NAMALWA (cell line): ENCODE measurements at places on chromosomes 2 and 18.

GRCh38 chr2:197952540-197953202 lies 148.3 kb downstream of the PLCL1 start:
- DNase-seq: no peak

GRCh38 chr2:28610583-28611201 lies 114.8 kb downstream of the PLB1 start:
- DNase-seq: no peak

GRCh38 chr2:199581408-199581807 lies 123.7 kb upstream of the SATB2 start:
- no peak for DNase-seq

DNA sequence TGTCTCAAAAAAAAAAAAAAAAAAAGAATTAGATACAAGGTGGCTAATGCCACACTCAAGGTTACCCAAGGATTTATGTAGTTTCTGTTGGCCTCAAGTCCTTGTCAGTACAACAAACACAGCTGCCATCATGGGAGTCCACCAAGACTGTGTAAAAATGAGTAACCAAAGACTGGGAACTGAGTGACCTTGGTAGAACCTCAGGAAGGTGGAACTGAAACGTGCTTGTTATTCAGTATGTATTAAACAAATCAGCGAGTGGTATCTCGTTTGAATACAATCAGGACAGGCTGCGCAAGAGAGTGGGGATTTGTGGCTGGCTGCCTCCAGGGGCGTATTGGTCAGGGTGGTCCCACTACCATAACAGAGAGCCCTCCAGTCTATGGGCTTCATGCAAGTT lies 1.6 kb upstream of the SFTPB start:
- no peak for DNase-seq

- no peak for DNase-seq
Observed at GRCh38 chr2:46091004-46091403, 206.2 kb upstream of the EPAS1 start.

DNA sequence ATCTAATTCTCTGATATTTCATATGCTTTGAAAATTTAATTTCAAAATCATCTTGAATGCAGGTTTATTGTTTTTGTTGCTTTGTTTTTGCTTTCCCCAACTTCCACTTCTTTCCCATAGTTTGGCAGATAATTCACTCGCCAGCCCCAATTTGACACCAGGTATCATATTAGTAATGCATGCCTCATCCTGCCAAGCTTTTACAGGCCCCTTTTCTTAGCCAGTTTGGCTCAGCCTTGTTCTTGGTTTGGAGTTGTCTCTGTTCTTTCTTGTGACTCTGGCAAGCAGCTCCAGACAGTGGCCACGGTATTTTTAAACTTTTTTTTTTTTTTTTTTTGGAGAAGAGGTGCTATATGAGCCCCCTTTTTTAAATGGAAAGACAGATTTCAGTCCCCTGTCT lies 65.3 kb downstream of the PMS1 start:
- DNase-seq: no peak

DNA sequence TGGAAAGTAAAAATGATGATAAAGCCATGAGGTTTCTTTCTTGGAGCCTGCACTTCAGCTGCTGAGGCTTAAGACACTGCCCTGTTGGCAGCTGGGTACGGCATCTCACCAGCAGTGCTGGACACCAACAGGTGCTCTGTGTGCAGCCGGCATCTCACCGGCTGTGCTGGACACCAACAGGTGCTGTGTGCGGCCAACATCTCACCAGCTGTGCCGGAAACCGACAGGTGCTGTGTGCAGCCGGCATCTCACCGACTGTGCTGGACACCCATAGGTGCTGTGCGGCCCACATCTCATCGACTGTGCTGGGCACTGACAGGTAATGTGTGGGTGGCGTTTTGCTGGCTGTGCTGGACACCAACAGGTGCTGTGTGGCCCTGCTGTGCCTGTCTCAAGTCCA lies 190.8 kb downstream of the TMEM18 start:
- no peak for DNase-seq

DNA sequence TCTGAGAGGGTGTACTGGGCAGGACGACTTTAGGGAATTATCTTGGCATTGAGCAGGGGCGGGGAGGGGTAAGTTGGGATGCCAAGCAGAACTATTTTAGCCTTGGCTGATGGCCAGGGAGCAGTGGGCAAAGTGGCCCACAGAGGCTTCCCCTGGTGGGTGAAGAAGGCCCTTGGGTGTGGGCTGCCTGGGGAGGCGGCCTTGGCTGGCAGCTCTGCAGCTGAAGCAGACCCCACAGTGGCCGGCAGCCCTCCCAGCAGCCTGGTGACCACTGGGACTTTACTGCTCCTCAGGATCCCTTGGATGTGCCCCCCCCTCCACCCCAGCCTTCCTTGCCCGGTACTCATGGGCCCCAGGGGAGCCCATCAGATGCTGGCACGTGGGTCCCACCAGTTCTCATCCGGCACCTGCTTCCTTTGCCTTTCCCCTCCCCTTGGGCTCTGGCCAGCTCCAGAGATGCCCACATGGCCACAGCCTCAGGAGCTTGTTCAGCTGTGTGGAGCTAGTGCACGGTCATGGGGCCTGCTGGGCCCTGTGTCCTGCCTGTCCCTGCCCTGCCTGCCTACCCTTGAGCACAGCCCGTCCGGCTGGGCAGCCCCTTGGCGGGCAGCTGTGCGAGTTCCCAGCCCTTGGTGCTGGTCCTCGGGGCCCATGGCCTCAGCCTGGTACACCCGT lies 122.1 kb upstream of the HS6ST1 start:
- DNase-seq: no peak

DNA sequence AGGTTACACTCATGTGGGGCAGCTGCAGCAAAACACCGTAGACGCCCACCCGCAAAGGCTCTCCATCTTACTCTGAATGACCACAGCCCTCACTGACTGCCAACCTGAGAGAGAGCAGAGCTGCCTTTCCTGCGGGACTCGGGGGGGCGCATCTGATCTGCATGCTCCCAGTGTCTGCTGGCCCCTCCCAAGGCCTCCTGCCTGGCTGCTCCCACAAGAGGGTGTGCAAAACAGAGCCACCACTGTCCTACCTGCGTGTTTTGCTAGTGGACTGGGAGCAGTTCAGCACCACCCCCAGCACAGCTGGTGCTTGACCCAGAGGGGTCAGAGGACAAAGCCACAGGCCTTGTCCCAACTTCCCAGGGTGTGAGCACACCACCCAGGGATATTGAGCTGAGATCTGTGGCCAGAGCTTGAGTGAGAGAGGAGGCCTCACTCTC lies 76.4 kb downstream of the MYO3B start:
- no peak for DNase-seq

DNA sequence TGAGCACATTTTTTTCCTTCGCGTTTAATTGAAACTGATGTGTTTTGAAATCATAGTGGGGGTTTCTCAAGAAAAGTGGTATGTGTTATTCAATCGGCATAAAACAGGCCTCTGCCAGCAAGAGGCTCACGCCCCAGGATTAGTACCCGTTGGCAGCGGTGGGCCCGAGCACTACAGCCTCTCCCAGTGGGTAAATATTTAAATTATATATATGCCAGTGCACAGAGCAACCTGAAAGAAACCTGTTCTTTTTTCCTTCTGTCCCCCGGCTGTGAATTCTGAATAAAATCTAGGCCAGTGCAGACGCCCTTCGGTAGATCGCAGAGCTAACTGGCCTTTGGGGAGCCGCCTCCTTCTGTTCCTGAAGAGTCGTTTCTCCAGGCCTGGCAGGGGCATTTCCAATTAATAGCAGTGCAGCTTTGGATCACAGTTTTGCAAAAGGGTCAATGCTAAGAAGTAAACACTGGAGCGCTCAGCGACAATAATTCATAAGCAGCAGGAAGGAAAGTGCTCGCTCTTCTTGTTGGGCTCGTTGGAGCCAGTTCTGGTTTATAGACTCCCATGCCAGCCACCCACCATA lies 202.8 kb upstream of the SALL3 start:
- no peak for DNase-seq

DNA sequence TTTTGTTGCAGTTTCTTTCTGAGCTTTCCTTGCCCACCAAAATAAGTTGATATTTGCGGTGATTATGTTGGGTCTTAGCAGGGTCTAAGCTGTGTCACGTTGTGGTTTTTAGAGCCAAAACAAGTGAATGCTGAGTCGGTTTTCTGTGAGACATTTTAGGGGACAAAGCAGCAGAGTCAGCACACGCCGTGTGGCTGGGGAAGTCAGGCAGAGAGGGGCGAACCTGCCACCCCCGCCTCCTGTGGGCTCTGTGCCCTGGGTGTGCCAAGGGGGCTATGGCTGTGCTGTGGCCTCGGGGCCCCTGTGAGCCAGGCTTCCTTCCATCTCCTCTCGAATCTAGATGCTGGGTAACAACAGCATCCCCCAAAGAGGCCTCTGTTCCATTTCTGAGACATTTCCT lies 30.8 kb upstream of the TMEM87B start:
- no peak for DNase-seq

GRCh38 chr18:887716-888115 lies 17.0 kb upstream of the ADCYAP1 start:
- DNase-seq: no peak

DNA sequence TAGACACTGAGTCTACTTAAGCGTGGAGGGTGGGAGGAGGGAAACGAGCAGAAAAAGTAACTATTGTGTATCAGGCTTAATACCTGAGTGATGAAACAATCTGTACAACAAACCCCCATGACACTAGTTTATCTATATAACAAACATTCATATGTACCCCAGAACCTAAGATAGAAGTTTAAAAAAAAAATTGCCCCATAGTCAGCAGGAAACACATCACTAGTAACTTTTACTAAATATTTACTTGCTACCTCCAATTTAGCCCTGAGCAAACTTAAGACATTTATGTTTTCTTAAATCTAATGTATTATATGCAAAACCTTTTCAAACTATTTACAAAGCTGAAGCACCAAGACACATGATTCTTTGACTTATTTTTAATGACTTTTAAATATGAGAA lies 5.6 kb downstream of the REV1 start:
- DNase-seq: no peak

GRCh38 chr18:25099895-25100294 lies 252.1 kb downstream of the ZNF521 start:
- no peak for DNase-seq

DNA sequence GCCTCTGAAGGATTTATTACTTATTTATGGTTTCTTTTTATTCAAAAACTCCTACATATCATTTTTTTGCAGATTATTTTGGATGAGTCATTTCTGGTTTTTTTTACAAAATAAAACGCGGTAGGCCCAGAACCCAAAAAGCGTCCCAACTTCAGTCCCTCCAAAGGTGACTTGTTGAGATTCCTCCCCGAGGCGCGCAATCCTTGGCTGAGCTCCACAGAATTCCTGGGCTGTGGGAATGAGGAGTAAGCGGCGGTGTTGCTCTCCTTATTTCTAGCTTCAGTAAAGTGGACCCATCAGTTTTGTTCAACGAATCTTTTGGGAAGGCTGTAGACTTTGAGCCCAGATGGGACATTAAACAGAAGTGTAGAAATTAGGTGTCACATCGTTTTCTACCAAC lies 67.0 kb upstream of the RMP24 start:
- DNase-seq: no peak

GRCh38 chr2:179991344-179991743 lies 15.8 kb downstream of the CWC22 start:
- DNase-seq: peak; percentile 56

DNA sequence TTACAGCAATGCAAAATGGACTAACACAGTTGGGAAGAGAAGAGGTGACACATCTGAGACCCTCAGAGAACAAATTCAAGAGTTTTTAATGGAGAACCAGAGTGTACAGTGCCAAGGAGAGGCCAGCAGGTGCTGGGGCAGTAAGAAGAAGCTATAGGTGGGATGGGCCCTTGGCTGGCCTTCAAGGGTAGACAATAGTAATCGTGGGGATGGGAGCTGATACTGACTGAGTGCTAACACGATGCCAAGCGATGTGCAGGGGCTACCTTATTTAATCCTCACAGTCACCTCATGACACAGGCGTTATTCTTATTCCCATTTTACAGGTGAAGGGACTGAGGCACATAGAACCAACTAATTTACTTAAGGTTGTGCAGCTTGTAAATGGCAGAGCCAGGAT lies 131.9 kb upstream of the ID2 start:
- no peak for DNase-seq

GRCh38 chr18:58078889-58079573 lies 35.0 kb downstream of the NEDD4L start:
- DNase-seq: no peak

- DNase-seq: no peak
Observed at GRCh38 chr2:196555726-196556125, 83.8 kb upstream of the CCDC150 start.

DNA sequence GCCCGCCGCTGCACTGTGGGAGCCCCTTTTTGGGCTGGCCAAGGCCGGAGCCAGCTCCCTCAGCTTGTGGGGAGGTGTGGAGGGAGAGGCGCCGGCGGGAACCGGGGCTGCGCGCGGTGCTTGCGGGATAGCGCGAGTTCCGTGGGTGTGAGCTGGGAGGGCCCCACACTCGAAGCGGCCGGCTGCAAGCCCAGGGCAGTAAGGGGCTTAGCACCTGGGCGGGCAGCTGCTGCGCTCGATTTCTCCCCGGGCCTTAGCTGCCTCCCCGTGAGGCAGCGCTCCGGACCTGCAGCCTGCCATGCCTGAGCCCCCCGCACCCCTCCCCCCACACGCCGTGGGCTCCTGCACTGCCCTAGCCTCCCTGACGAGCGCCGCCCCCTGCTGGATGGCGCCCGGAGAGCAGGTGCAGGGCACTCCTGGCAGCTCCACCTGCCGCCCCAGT lies 124.4 kb downstream of the CCDC178 start:
- DNase-seq: no peak

- no peak for DNase-seq
Observed at GRCh38 chr18:44637210-44638033, 43.3 kb upstream of the SETBP1 start.

DNA sequence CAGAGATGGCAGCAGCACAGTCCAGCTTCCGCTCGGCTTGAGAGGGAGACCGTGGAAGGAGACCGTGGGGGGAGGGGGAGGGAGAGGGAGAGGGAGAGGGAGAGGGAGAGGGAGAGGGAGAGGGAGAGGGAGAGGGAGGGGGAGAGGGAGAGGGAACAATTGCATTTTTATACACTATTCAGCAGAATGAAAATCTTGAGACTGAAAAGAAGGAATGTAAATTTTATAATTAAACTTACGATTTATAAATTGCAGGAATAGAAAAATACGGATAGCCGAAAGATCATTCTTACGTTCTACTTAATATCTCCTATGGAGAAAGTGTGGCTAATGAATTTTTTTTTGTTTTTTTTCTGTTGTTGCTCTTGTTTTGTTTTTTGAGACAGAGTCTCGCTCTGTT lies 12.5 kb upstream of the COLEC12 start:
- DNase-seq: no peak

- peak; percentile 29 for DNase-seq
Observed at GRCh38 chr18:55517055-55517454, 70.9 kb downstream of the TCF4 start.

- no peak for DNase-seq
Observed at GRCh38 chr2:44715671-44716081, 225.8 kb upstream of the SIX3 start.

DNA sequence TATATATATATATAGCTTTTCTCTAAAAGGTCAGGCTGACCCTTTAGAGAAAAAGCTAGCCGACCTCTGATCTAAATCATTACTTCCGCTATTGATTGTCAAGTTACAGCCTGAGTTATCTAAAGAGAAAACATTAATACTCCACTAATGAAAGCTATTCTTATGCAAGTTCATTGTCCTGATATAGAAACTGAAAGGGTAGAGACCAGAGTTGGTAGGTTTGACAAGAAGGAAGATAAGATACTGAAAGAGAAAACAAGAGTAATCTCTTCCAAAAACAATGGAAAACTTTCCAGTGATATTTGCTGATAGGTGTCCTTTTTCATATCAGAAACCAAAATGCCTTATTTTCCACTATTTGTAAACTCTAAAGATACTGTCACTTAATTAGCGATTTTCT lies 62.8 kb upstream of the SLC39A10 start:
- no peak for DNase-seq
